ENCODE measurements at places on chromosomes 7 and 10. TPM values are rescaled to one million over a fixed set of nuclear protein-coding genes. Genes with fewer than 3 reads are reported as not detected.

The SPDYE5 gene
- total RNA-seq, result not detected

GRCh38 chr10:103479135-103479534, at the start of gene CALHM3:
Gene CALHM3 (minus strand): TSS chr10:103479240. CDS start chr10:103479032, 208 bp downstream.
- no peak for DNase-seq

The RADIL gene
- total RNA-seq, result 41.7 TPM

GRCh38 chr10:50561816-50562215, 61.9 kb downstream of the SGMS1 start:
- peak; percentile 55 for DNase-seq

Data from endodermal cell (in vitro differentiated cells).